Testis (tissue), 5 donors: ENCODE measurements at places on chromosomes 4 and X. TPM values are rescaled to one million over a fixed set of nuclear protein-coding genes. Genes with fewer than 3 reads are reported as not detected.

DNA sequence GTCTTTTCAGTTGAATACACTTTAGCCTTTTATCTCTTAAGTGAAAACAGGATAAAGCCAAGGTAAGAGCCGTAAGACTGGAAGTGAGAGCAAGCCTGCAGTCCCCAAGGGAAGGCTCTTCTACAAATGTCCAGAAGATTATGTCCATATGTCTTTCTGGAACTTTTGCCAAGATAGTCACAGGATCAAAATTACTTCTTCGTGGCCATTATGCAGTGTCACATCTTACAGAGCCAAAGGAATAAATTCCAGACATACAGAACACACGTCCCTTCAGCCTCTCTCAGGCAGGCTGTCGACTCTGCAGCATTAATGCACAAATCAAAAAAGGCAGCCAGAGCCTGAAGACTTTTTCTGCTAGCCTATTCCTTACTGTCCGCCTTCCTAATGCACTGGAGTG, 10.9 kb upstream of the GATB start:
- no peak overlapping the region for H3K27ac ChIP-seq
- DNase-seq: no peak
- no peaks in the 10 kb centered on the region for H3K36me3 ChIP-seq
- no peaks in the 10 kb centered on the region for H3K27me3 ChIP-seq
- peaks cover 3% of the 10 kb centered on the region for H3K4me1 ChIP-seq

BBS12 gene
- total RNA-seq: 7.5 TPM

- H3K27ac ChIP-seq: no peak overlapping the region
- no peak overlapping the region for H3K4me3 ChIP-seq
- H3K27me3 ChIP-seq: no peaks in the 10 kb centered on the region
- H3K36me3 ChIP-seq: no peaks in the 10 kb centered on the region
These were observed 14.3 kb downstream of the GPRIN3 start for GRCh38 chr4:89293299-89293698.

GRCh38 chrX:132044953-132045352, 21.9 kb downstream of the STK26 start:
- no peaks in the 10 kb centered on the region for H3K27me3 ChIP-seq
- no peaks in the 10 kb centered on the region for H3K36me3 ChIP-seq
- H3K4me1 ChIP-seq: no peaks in the 10 kb centered on the region
- H3K27ac ChIP-seq: no peak overlapping the region

RAB39B gene
- 3.4 TPM for total RNA-seq

GRCh38 chrX:139112432-139112831, 400.9 kb upstream of the FGF13 start:
- H3K4me3 ChIP-seq: no peak overlapping the region
- H3K36me3 ChIP-seq: no peaks in the 10 kb centered on the region
- H3K27ac ChIP-seq: no peak overlapping the region
- H3K4me1 ChIP-seq: no peaks in the 10 kb centered on the region

DNA sequence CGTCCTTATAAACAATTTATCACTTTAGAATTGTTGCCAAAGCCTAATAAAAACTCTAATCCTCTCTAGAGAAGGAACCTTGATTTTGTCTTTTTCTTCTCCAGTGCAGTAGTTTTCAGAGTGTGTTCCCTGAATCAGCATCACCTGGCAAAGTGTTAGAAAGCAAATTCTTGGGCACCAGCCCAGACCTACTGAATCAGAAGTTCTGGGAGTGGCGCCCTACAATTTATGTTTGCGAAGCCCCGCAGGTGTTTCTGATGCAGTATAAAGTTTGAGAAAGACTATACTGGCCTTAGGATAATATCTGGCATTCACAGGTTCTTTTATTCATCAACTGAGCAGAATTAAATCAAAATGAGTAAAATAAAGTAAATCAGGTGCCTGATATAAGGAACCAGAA, 645.8 kb upstream of the ATOH1 start:
- no peaks in the 10 kb centered on the region for H3K4me1 ChIP-seq
- no peak for DNase-seq
- H3K36me3 ChIP-seq: no peaks in the 10 kb centered on the region
- no peak overlapping the region for H3K27ac ChIP-seq
- no peak overlapping the region for H3K4me3 ChIP-seq
- no peaks in the 10 kb centered on the region for H3K27me3 ChIP-seq

DNA sequence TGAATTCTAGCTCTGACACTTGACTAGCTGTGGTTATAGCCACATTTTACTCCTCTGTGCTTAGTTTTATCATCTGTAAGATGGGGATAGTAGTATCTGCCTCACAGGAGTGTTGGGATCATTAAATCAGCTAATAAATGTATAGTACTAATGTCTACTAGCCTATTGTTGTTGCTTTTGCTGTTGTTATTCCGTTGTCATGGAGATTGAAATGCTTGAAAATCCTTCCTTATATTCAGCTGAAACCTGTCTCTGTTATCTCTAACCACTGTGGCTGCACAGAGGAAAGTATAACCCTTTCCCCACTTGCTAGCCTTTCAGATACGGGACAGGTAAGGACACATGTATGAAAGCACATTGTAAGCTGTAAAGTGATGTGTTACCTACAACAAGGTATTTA, 33.9 kb downstream of the CLCN5 start:
- H3K36me3 ChIP-seq: no peaks in the 10 kb centered on the region
- no peaks in the 10 kb centered on the region for H3K4me1 ChIP-seq
- DNase-seq: no peak
- no peaks in the 10 kb centered on the region for H3K27me3 ChIP-seq
- H3K4me3 ChIP-seq: no peak overlapping the region

DNA sequence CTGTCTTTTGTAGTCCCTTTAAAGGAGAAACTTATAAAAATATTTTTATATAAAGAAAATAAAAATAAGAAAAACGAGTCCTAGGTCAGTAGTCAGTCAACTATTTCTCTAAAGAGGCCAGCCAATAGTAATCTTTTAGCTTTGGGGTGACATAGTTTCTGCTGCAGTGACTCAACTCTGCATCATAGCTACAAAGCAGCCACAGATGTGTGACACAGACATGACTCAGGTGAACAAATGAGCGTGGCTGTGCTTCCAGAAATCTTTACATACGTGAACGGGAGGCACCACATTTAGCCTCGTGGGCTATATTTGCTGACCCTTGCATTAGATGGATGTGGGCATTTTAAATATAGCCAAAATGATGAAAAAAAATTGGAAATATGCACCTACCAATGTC, 1862.5 kb upstream of the TENM3 start:
- H3K4me1 ChIP-seq: no peaks in the 10 kb centered on the region
- no peaks in the 10 kb centered on the region for H3K27me3 ChIP-seq
- H3K27ac ChIP-seq: no peak overlapping the region
- no peak for DNase-seq

CT47B1 gene
- total RNA-seq: 17.9 TPM

ETDA gene
- total RNA-seq: not detected

SMIM9 gene
- total RNA-seq: 0.87 TPM

- no peak overlapping the region for H3K27ac ChIP-seq
- no peaks in the 10 kb centered on the region for H3K36me3 ChIP-seq
- peaks cover 20% of the 10 kb centered on the region for H3K4me1 ChIP-seq
- H3K4me3 ChIP-seq: peak overlapping the region; percentile 64
- no peaks in the 10 kb centered on the region for H3K27me3 ChIP-seq
- DNase-seq: peak; percentile 74
These were observed 1.7 kb upstream of the FGFRL1 start for GRCh38 chr4:1009542-1010394.

SGCB gene
- total RNA-seq: 52.2 TPM

ETFDH gene
- 37.8 TPM for total RNA-seq

NDST3 gene
- total RNA-seq: 0.47 TPM

GRCh38 chr4:105192910-105193309, 46.2 kb downstream of the TET2 start:
- H3K27me3 ChIP-seq: no peaks in the 10 kb centered on the region
- H3K27ac ChIP-seq: no peak overlapping the region
- no peaks in the 10 kb centered on the region for H3K36me3 ChIP-seq
- no peak for DNase-seq
- no peak overlapping the region for H3K4me3 ChIP-seq

DNA sequence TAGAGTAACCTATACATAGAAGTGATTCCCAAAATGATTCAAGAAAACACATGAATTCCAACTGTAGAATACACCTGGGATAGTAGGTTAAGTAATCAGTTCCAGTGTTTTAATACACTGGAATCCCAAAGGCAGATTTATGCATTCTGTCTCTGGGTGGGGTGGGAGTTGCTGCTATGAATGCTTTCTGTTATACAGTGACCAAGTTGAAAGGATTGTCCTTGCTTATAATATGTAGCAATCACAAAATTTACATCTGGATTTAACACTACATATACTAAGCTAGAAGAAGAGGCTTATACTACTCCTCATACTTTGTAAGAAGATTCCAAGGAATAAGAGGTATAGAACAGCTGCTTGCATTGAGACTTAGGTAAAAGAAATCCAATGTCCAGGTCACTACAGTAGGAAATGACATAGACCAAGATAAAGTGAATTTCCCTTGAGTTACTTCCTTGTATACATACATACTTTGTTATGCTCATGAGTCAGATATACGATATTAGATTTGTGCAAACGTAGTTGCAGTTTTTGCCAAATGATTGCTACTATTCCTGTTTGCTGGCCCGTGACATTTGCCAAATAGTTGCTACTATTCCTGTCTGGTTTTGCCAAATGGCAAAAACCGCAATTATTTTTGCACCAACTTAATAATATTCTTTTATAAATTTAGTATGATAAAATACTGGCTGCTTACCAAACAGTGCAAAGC, 210.5 kb upstream of the DIAPH2 start:
- H3K36me3 ChIP-seq: no peaks in the 10 kb centered on the region
- no peak for DNase-seq
- no peaks in the 10 kb centered on the region for H3K27me3 ChIP-seq
- no peak overlapping the region for H3K27ac ChIP-seq
- no peak overlapping the region for H3K4me3 ChIP-seq

NEXMIF gene
- 1.3 TPM for total RNA-seq

DNA sequence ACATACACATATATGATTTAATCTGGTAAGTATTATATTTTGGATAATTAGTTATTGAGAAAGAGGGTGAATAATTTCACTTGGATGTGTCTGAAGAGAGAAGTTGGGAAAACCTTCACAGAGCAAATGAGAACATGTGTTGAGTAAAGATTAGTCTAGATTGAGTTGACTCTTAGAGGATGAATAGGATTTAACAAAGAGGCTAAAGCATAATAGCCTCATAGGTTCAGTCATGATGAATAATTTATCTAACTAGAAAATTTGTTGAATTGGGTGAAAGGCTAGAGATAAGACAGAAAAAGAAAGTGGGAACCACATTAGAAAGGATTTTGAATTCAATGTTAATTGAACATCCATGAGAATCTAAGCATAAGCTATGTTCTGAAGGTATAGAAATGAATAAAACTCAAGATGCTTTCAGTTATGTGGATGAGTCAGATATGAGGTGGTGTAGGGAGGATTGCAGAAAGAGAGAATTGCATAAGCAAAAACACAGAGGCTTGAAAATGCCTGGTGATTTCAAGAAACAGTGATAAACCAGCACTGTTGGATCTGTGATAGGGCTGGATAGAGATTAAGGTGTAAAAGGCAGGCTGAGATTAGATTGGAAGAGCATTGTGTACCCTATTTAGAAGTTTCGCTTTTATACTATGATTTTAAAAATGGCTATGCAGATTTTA, 207.6 kb upstream of the NR3C2 start:
- H3K4me3 ChIP-seq: no peak overlapping the region
- no peaks in the 10 kb centered on the region for H3K27me3 ChIP-seq
- no peak for DNase-seq
- no peak overlapping the region for H3K27ac ChIP-seq

- no peak for DNase-seq
- peaks cover 23% of the 10 kb centered on the region for H3K4me1 ChIP-seq
- no peak overlapping the region for H3K4me3 ChIP-seq
- H3K27ac ChIP-seq: no peak overlapping the region
- no peaks in the 10 kb centered on the region for H3K27me3 ChIP-seq
- H3K36me3 ChIP-seq: no peaks in the 10 kb centered on the region
These were observed 41.9 kb upstream of the NSG1 start for GRCh38 chr4:4344915-4345527.

- H3K27me3 ChIP-seq: no peaks in the 10 kb centered on the region
- no peak overlapping the region for H3K4me3 ChIP-seq
- H3K36me3 ChIP-seq: no peaks in the 10 kb centered on the region
- peaks cover 5% of the 10 kb centered on the region for H3K4me1 ChIP-seq
- DNase-seq: peak; percentile 22
- H3K27ac ChIP-seq: no peak overlapping the region
These were observed 2.5 kb upstream of the USP27X start for GRCh38 chrX:49876750-49877149.

RBMXL3 gene
- 5.1 TPM for total RNA-seq

SPP1 gene
- 71.7 TPM for total RNA-seq

ASMT gene
- 0.55 TPM for total RNA-seq

DNA sequence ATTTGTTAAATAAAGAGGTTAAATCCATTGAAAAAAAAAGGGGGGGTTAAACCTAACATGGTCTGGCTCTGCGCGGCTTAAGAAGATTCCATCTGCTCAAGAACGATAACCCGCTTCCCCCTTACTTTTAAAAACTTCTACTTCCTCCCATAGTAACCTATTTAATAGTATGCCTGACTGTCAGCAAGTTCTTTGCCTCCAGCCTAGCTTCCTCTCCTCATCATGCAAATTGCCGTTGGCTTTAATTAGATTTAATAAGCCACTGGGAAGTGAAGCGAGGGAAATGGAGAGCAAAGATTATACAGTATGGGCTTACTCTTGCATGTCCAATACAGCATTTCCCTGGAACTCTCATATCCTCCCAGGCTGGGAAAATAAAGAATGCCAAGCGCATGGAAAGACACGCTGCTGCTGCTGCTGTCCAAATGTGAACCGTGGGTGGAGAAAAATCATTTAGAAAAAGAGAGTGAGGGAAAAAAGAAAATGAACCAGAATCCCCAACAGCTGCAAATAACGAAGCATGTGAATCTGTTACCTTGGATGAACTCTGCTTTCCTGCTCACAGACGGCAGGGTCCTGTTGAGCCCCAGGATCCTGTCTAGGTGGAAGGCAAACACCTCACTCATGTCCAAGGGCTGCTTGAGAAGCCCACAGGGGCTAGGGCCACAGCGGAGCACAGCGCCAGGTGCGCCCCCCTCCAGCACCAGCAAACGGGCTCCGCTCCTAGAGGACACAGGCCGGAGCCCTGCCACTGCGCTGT, 2.7 kb downstream of the GASK1B start:
- no peaks in the 10 kb centered on the region for H3K27me3 ChIP-seq
- H3K4me3 ChIP-seq: peak overlapping the region; percentile 53
- H3K4me1 ChIP-seq: no peaks in the 10 kb centered on the region
- H3K36me3 ChIP-seq: no peaks in the 10 kb centered on the region

SOWAHD gene
- 21.4 TPM for total RNA-seq

DNA sequence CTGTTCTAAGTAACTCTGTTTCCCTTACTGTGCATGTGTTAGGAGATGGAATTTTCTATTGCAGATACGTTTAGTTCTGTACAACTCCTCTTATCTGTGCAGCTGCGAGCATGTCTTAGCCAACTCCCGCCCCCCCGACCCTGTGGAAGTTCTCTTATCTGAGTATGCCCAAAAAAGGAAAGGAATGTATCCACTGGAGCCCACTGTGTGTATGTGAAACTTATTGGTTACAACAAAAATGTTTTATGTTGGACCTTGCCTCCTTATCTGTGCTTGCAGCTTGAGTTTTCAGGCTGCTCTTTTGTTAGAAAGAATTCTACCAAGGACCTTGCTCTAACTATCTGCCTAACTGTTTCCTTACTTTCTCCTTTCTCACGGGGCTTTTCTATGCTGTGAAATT, 24.2 kb upstream of the DCAF8L2 start:
- no peaks in the 10 kb centered on the region for H3K36me3 ChIP-seq
- H3K27ac ChIP-seq: peak overlapping the region; percentile 50
- H3K4me3 ChIP-seq: no peak overlapping the region

NAA10 gene
- 46.7 TPM for total RNA-seq

SSR4 gene
- 246 TPM for total RNA-seq
